ENCODE measurements at places on chromosomes 1 and 21.

GRCh38 chr1:186943891-186944686 lies 115.3 kb downstream of the PLA2G4A start:
- no peak for DNase-seq

DNA sequence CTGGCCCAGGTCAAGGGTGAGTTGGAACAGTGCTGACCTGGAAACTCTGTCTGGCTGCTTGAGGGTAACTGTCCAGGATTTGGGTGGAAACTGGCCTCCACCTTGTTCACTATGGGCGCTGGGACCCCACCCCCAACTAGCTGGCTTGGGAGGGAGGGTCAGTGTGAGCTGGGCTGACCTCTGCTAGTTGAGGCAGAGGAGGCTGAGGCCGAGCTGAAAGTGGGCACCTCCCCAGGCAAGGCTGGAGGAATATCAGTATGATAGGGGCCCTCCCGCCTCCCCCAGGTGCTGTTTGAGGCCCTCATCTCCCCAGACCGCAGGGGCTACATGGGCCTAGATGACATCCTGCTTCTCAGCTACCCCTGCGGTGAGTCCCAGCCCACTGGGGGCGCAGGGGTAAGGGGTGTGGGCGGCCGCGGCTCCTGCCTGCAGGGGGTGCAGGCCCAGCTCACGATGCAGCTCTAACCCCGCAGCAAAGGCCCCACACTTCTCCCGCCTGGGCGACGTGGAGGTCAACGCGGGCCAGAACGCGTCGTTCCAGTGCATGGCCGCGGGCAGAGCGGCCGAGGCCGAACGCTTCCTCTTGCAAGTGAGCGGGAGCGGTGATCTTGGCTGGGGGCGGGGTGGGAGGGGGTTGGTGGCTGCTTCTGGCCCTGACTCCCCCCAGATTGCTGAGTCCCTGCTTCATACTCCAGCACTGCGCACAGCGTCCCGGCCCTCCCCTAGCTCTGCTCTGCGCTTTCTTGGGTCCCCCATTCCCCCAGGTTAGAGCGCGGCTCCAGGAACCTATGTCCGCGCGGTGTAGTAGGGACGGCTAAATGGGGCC lies 22.9 kb downstream of the PTPRU start:
- no peak for DNase-seq

DNA sequence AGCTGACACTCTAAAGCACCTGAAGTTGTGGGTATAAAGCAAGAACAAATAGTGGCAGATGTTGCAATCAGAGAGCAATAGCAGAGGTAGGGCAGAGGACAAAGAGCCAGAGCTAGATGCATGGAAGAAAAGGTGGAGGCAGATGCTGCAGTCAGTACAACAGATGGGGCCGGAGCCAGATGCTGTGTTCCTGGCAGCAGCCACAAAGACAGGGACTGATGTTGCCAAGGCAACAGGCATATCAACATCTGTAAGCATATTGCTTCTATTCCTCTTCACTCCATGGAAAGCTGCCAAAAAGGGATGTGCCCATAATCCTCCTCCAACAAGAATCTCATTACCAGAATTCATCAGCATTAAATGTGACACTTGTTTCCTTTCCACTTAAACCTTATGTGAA lies 108.0 kb downstream of the TNNI3K start:
- no peak for DNase-seq

DNA sequence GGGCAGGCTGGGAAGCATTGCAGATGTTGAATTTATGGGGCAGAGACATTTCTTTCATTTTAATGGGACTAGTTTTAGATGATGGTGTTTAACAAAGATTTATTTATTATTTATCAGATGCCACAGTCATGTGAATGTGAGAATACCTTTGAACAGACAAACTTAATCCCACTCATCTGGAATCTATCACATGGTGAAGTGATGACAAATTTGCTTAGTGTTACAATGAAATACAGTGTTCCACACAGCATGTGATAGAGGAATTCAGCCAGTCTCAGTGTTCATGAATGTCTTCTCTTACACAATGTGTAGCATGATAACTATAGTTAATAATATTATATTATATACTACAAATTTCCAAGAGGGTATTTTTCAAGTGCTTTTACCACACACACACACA lies 1361.7 kb upstream of the B3GALT2 start:
- DNase-seq, result no peak

- no peak for DNase-seq
Observed at GRCh38 chr1:40530735-40531380, 579 bp upstream of the ZNF684 start.

GRCh38 chr1:111971396-111971795 lies 18.1 kb downstream of the KCND3 start:
- no peak for DNase-seq

DNA sequence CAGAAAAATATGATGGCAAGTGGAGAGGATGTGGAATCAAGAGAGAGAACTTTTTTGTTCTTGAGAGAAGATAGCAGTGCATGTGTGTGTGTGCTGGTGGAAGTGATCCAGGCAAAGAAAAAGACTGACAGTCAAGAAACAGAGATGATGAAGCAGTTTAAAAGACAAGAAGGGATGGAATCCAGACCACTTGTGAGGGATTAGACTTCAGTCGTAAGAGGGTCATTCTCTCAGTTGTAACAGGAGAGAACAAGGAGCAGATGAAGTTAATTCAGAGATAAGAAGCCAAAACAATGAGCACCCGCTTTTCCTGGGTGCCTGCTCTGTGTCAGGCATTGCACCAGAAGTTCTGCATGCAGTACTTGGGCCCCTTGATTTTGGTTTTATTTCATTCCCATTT lies 76.6 kb downstream of the RNF220 start:
- DNase-seq, result no peak

DNA sequence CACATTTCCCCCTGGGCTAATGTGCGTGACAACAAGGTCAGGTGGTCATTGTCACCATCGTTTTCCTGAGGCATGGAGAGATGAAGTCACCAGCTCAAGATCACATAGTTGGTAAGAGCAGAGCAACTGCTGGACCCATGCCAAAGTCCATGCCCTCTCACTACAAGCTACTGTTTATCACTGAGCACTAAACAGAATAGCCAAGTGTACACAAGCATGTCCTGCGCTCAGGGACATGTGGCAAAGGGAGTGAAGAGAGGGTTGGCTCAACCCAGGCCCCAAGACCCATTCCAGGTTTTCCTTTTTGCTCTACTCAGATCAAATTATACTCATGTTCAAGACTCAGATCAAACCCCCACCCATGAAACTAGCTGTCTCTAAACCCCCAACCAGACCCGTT lies 20.8 kb downstream of the LRRC52 start:
- DNase-seq, result no peak

DNA sequence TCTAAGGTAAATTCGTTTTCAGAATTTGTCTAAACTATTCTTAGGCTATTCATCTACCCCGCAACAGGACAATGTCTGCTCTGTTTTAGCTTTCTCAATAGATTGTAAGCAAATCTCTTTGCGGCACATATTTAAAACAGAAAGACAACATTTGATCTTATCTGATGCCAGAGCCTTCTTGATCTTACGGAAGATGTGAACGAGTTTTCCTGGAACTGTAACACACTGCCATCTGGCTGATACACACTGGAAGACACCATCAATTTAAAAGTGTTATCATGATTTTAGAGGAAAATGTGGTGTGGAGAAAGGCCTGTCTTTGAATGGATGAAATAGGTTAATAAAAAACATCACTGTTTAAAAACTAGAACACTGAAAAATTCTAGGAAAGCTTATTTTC lies 36.1 kb downstream of the COA6 start:
- no peak for DNase-seq

DNA sequence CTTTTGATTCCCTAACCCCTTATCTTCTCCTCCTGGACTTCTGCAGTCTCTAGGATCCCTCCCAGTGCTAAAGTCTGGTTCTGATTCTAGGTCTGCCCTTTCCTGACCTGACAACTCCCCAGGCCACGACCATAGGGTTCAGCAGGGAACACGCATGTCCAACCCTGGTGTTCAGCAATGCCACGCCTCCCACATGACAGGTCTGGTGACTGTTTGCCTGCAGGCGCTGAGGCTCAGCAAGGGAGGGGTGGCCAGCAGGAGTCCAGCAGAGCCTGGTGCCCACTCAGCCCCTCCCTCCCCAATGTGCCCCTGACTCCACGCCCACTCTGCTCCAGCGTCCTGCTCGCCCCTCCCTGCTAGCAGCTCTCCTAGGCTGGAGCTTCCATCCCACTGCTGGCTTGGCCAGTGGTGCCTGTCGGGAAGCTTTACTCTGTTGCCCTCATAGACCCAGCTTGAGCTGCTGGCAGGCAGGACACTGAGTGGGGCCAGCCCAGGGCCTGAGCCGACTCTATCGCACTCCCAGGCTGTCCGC lies 17.3 kb downstream of the SLC9A1 start:
- no peak for DNase-seq

GRCh38 chr1:118075116-118075515 lies 109.9 kb downstream of the SPAG17 start:
- no peak for DNase-seq

DNA sequence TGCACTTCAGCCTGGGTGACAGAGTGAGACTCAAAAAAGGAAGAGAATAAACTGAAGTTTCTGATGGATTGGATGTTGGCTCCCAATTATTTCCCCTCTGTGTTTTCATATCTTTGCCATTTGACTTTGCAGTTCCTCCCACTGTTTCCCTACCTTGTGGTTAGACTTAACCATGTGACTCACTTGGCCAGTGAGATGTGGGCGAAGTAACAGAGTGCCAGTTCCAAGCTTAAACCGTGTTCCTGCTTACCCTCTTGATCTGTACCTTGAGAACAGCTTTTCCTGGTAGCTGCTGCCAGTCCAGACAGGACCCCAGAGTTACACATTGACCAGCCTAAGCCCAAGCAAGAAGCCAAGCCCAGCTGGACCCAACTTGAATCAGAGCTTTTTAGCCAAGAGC lies 323.4 kb downstream of the LTN1 start:
- no peak for DNase-seq

DNA sequence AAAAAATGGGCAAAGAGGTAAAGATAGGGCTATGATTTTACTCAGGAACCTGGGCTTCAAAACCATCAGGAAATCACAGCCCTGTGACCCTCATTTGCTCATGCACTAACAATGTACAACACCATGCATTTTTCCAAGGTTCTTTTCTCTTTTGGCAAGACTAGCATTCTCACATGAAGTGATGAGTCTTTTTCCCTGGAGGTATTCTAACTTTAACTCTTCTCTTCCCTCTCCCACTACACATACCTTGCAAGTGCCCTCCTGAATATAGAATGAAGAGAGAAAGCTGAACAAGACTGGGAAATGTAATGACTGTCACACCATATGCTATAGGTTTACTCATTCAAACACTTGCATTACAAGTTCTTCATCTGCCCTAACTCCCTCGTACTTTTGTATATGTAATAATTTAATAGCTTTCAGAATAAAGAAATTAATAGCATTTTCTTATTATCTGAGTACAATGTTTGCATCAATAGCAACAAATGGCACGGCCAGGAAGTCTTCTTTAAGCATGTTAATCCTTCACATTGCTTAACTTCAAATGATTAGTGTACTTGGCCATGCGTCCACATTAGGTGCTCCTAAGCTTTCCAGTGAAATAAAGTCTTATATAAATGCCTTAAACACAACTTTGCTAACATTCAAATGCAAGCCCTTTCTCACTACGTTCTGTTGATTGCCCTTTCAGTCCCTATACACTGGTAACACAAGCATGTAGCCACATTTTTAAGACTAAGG lies 1.8 kb downstream of the NIBAN1 start:
- no peak for DNase-seq

Data from stimulated activated CD4-positive, alpha-beta T cell treated with anti-CD3 and anti-CD28 coated beads, Interleukin-2, amount 100 ng/mL, for 24 hours (primary cell).